ENCODE measurements at places on chromosomes 13 and 19. TPM values are rescaled to one million over a fixed set of nuclear protein-coding genes. Genes with fewer than 3 reads are reported as not detected.

GRCh38 chr13:87198371-87198770, 472.8 kb upstream of the SLITRK5 start:
- H3K27me3 ChIP-seq, result no peaks in the 10 kb centered on the region
- DNase-seq, result no peak
- H3K36me3 ChIP-seq, result no peaks in the 10 kb centered on the region
- H3K27ac ChIP-seq, result no peak overlapping the region
- no peak overlapping the region for H3K4me3 ChIP-seq

GRCh38 chr19:3045885-3046697, 16.2 kb downstream of the TLE5 start:
- no peak for DNase-seq
- H3K4me3 ChIP-seq, result no peak overlapping the region
- no peak overlapping the region for H3K27ac ChIP-seq
- H3K36me3 ChIP-seq, result no peaks in the 10 kb centered on the region
- H3K4me1 ChIP-seq, result peaks cover 11% of the 10 kb centered on the region

GRCh38 chr13:23955064-23955463, 57.8 kb upstream of the C1QTNF9B start:
- H3K4me1 ChIP-seq, result no peaks in the 10 kb centered on the region
- H3K27me3 ChIP-seq, result no peaks in the 10 kb centered on the region
- no peak overlapping the region for H3K27ac ChIP-seq
- H3K36me3 ChIP-seq, result no peaks in the 10 kb centered on the region
- H3K4me3 ChIP-seq, result no peak overlapping the region
- DNase-seq, result no peak

DNA sequence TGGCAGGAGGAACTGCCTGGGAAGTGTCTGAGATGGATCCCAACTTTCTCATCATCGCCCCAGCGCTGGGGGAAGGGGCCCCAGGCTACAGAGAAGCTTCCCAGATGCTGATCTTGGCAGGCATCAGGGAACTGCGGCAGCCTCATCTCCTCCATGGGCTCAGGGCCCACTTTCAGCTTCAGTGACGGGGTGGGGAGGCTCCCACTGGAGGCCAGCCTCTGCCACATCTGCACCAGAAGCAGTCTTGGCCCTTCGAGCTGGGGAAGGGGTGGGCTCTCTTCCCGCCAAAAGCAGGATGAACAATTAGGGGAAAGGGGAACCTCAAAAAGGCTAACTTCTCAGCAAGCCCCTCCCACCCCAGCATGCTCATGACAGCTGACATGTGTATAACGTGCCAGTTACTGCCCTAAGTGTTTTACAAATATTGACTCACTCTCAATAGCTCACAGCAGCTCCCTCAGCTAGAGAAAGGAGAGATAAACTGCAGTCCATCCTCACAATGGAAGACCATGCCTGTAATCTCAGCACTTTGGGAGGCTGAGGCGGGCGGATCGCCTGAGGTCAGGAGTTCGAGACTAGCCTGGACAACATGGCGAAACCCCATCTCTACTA, 7.1 kb upstream of the S1PR2 start:
- H3K4me1 ChIP-seq, result no peaks in the 10 kb centered on the region
- no peaks in the 10 kb centered on the region for H3K36me3 ChIP-seq
- no peak overlapping the region for H3K4me3 ChIP-seq
- H3K27ac ChIP-seq, result no peak overlapping the region

DNA sequence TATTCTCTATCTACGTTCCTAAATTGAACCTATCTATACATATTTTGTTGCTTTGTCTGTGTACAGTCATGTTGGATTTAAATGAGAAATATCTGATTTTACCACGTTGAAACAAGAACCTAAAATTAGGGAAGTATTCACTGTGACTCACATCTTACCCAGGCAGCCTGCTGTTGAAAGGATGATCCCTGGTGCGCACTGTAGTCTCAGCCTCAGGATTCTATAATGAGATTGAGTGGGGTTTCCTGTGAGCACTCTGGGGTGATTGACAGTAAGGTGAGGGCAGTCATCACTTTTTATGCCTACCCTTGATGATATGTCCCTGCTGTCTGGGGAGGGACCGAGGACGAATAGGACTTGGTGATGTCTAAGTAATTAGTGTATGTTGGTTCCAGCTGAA, 35.4 kb downstream of the PCCA start:
- H3K27me3 ChIP-seq, result no peaks in the 10 kb centered on the region
- H3K27ac ChIP-seq, result no peak overlapping the region
- H3K4me1 ChIP-seq, result no peaks in the 10 kb centered on the region
- no peak overlapping the region for H3K4me3 ChIP-seq
- DNase-seq, result no peak

DNA sequence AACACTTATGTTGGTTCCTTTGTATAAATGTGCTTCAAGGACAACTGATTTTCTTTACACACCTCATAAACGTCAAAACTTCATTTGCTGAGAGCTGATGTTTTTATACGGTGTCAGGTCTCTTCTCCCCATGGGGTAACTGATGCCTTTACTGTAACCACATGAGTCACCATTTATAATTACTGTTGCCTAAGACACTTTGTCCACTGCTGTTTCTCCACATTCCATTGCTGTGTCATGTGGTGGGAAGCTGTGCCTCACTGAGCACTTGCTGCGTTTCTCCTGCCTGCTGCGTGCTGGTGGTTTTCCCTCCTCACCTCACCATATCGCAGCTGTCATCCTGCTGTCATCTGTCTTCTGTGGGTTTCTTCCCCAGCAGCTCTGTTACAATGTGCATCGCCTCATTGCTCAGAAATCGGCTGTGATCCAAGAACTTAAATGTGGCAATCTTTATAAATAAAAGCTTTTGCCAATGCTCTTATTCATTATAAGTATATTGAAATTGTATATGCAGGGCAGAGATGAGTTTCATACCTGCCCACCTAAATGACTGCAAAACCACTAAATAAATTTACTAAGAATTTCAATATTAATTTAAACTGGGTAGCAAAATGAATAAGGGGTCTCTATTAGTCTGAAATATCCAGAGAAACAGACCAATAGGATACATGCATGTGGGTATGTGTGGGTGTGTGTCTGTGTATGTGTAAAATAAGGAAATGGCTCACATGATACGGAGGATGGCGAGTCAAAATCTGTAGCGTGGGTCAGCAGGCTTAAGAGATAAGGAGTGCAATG, 547.0 kb upstream of the SLITRK5 start:
- no peak for DNase-seq
- no peaks in the 10 kb centered on the region for H3K36me3 ChIP-seq
- peaks cover 3% of the 10 kb centered on the region for H3K4me1 ChIP-seq

- DNase-seq, result no peak
- H3K27ac ChIP-seq, result no peak overlapping the region
- no peak overlapping the region for H3K4me3 ChIP-seq
These were observed 6.4 kb upstream of the CACTIN start for GRCh38 chr19:3632739-3633558.

DNA sequence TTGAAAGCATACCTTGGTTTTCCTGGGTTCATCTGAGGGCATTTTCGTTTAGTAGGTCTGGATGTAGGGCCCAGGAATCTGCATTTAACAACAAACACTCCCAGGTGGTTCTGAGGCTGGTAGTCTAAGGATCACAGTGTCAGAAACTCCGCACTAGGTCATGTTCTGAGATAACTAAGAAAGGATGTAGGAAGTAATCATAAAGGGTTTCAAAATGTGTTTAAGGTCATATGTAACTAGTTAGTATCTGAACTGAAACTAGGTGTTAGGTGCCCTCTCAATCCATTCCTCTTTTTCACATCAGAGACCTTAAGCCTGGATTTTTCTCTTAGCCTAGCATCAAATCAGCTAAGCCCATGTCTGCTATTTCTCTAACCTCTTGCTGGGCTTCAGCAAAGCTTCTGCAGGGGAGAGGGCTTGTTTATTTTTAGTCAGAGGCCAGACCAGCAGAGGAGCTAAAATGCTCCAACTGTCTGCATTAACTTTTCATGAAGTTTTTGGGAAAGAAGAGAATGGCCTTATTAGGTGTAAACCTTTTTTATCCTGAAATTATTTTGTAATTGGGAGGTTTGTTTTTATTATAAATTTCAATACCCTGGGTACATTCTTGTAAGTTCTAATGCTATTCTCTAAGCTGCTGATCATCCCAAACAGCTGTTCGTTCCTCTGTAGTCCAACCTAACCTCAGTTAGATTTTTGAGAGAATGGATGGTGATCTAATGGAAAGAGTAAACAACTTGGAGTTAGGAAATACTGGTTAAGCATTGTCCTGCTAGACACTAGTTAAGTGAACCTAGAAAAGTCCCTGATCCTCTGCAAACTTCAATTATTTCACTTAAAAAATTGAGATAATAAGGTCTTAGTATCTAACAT, 262.8 kb upstream of the RFC3 start:
- no peaks in the 10 kb centered on the region for H3K27me3 ChIP-seq
- H3K4me1 ChIP-seq, result no peaks in the 10 kb centered on the region
- no peaks in the 10 kb centered on the region for H3K36me3 ChIP-seq

DNA sequence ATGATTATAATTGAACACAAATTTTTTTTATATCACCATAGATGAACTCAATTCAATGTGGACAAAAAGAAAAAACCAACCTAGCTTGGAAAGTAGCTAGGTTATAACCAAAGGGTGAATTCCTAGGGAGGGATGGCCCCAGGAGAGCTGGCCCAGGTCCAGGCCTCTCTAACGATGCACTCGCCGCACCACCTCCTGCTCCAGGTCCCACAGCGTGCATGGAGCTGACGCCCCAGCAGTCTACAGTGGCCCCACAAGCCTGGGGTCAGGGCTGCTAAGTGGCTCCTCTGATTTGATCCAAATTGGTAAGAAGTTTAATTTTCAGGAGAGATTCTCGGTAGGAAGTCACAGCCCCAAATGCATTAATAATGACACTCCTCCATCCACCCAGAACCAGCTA, 48.8 kb downstream of the TSHZ3 start:
- H3K4me3 ChIP-seq, result no peak overlapping the region
- no peak overlapping the region for H3K27ac ChIP-seq
- no peaks in the 10 kb centered on the region for H3K36me3 ChIP-seq

DNA sequence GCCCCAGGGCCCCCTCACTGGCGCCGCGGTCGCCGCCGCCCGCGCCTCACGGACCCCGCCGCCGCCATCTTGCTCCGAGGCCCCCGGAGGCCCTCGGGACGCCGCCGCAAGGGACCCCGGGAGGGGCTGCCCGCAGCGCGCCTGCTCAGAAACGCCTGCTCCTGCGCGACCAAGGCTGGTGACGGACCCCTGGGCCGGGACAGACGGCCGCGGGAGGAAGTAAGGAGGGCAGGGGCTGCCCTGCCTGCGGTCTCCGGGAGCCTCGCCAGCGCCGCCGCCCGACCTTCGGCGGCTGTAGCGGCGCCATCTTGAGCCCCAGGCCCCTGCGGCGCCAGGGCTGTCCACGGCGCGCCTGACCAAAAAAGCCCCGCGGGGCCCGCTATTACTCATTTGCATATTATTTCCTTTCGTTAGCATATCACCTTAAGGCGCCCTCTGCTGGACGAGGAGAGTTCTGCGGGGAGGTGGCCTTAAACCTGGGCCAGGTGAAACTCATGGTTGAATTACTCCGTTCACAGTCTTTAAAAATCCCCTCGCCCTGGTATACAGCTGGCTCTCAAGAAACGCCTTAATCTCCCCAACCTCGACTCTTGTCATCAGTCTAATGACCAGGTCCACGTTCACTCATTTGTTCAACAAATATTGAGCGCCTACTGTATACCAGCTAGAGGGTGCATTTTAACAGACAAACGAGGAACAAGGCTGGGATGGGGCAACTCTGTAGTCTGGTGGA, at the start of gene REXO1:
REXO1 (minus strand) TSS at position 85 of the 733 bp plus-strand sequence. CDS start 125 bp downstream, outside the sequence.
- H3K4me1 ChIP-seq, result peaks cover 17% of the 10 kb centered on the region
- H3K27me3 ChIP-seq, result no peaks in the 10 kb centered on the region
- peak within 1 kb of the TSS; percentile 95 for H3K4me3 ChIP-seq
- DNase-seq, result peak; percentile 99
- H3K36me3 ChIP-seq, result no peaks in the 10 kb centered on the region

DNA sequence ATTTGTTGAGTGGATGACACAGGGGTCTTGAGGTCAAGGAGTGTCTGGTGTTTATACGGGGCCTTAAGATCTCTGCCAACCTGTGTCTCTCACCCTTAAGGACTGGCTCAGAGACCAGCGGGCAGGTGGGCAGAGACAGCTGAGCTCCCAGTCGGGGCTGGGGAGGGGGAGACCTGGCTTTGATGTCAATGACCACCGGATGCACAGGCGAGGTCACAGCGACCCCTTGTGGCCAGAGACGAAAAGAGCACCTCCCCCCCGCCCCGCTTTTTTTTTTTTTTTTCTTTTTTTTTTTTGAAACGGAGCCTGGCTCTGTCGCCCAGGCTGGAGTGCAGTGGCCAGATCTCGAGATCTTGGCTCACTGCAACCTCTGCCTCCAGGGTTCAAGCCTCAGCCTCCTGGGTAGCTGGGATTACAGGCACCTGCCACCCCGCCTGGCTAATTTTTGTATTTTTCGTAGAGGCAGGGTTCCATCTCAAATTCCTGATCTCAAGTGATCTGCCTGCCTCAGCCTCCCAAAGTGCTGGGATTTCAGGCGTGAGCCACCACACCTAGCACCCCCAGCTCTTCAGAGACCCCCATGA, 12.1 kb upstream of the KLK14 start:
- no peak overlapping the region for H3K4me3 ChIP-seq
- H3K27me3 ChIP-seq, result no peaks in the 10 kb centered on the region
- DNase-seq, result peak; percentile 83
- no peaks in the 10 kb centered on the region for H3K36me3 ChIP-seq

DNA sequence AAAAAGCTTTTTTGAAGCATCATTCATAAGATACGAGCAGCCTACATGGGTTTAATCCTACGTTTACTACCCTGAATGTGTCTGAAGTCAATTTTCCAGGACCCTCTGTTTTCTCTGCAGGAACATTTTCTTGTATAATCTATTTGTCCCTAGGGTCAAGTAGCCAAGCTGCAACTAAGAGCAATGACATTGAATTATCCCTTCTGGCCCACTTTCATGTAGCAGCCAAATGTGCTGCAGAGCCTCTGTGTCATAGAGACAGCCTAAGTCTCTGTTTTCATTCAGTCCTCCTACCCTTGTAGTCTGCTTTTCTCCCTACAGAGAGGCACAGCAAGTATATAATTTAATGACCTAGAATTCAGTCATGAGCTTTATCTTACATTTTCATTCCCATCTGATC, 82.1 kb downstream of the ZAR1L start:
- no peaks in the 10 kb centered on the region for H3K27me3 ChIP-seq
- no peaks in the 10 kb centered on the region for H3K4me1 ChIP-seq
- peaks cover 9% of the 10 kb centered on the region for H3K36me3 ChIP-seq
- no peak for DNase-seq
- no peak overlapping the region for H3K27ac ChIP-seq
- H3K4me3 ChIP-seq, result no peak overlapping the region

GRCh38 chr19:14677464-14677863, 2.8 kb upstream of the ADGRE3 start:
- DNase-seq, result no peak
- no peak overlapping the region for H3K27ac ChIP-seq

GRCh38 chr19:49528211-49528771, 488 bp downstream of the RCN3 start:
- H3K4me1 ChIP-seq, result no peaks in the 10 kb centered on the region
- peaks cover 3% of the 10 kb centered on the region for H3K36me3 ChIP-seq
- DNase-seq, result no peak
- H3K4me3 ChIP-seq, result peak overlapping the region; percentile 55
- H3K27me3 ChIP-seq, result no peaks in the 10 kb centered on the region

Gene ASPDH
- not detected for total RNA-seq

Gene ZNF729
- not detected for total RNA-seq

Gene LYPD5
- 0.74 TPM for total RNA-seq

Gene FPR2
- not detected for total RNA-seq

Gene ZNF667
- total RNA-seq, result 9.3 TPM

Gene THSD8
- 41.3 TPM for total RNA-seq

Gene TBXA2R
- total RNA-seq, result 0.75 TPM

Gene ZGLP1
- total RNA-seq, result 4.6 TPM

Gene LEUTX
- total RNA-seq, result not detected

Gene PLPP2
- 101 TPM for total RNA-seq

Gene ATP1A3
- total RNA-seq, result 35.8 TPM

Gene FFAR3
- total RNA-seq, result not detected

Gene SPRED3
- total RNA-seq, result 7.1 TPM

Gene SYCN
- total RNA-seq, result not detected

Gene FAM216B
- total RNA-seq, result not detected

Gene GGN
- total RNA-seq, result 2.7 TPM

Gene CYP4F22
- total RNA-seq, result not detected

Gene ZNF222
- 3.8 TPM for total RNA-seq
